ENCODE measurements at places on chromosomes 1 and 21.

GRCh38 chr1:235851939-235852338 is 14.8 kb downstream of the LYST start:
- no peak for DNase-seq

- DNase-seq, result no peak
These were observed 185.5 kb downstream of the RYR2 start for GRCh38 chr1:237227476-237227875.

DNA sequence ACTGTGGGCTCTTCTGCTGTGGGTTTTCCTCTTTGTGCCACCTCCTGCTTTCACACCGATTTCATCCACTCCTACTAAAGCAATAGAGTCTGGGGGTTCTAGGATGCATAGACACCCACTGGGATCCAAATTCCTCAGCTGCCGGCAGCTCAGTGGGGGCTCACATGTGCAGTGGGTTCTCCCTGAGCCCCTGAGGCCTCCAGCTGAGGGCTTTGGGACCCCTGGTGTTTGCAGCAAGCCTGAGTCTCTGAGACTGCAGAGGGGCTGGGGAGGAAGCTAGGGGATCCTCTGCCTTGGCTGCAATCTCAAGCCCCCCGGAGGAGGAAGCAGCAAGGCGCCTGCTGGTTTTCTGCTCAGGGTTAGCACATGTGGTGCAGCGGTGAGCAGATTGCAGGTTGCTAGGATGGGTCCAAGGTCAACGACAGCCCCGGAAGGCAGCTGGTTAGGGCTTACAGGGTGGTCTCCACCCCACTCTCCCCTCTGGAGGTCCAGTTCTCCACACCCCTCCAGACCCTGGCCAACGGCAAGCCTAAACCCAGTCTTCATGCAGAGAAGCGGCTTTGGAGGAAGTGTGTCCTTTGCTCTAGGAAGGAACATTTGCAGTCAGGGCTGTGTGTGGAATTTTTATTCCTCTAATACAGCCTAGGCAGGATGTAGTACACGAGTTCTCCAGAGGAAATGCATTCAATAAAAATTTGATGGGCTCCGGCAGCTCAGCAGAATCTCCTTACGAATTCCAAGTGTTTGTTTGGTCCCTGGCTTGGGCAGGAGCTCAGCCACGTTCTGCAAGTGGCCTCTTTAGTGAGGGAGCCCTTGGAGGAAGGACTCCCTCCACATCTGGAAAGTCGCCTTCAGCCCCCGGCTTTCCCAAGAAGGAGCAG is 269.1 kb upstream of the VAMP3 start:
- DNase-seq, result no peak

- no peak for DNase-seq
These were observed 19.8 kb downstream of the RPRD2 start for GRCh38 chr1:150383631-150384324.

DNA sequence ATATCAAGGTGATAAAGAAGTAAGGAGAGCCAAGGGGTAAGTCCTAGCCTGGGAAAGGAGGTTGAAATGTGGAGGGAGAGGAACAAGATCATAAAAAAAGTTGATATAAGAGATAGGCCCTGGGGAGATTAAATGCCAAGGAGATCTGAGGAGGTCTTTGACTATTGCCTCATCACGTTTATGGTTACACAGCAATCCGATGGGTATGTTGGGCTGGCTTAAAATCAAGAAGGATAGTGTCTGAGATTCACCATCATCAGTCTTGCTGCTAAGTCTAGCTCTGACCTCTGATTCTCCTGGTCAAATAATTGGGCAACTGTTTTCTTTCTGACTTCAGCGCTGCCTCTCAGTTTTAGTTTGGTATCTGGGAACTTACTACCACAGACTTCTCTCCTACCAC is 416.3 kb downstream of the GPATCH2 start:
- DNase-seq, result no peak

DNA sequence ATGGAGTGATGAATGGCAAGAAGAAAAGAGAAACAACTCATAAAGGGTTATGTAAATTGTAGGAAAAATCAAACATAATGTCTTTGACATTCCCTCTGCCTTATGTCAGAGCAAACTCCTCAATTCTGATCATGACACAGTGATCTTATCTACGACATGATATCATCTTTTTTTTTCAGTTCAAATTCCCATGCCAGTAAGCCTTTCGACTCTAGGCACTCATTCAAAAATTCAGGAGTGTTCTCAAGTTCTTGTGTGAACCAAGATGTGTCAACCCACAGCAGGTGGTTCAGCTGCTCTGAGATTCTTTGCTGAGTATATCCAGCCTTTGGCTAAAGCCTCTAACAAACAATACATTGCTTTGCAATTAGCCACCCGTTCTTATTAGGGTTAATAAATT is 97.1 kb upstream of the ESRRG start:
- no peak for DNase-seq

GRCh38 chr1:107525961-107526360 is 385.1 kb downstream of the NTNG1 start:
- no peak for DNase-seq

- no peak for DNase-seq
These were observed 40.9 kb downstream of the LAMC2 start for GRCh38 chr1:183226963-183227362.

- no peak for DNase-seq
These were observed 385.0 kb upstream of the NFIA start for GRCh38 chr1:60697204-60697994.

Measured in CD8-positive, alpha-beta memory T cell (primary cell).